Right ventricle myocardium inferior (tissue), 1 donor: ENCODE measurements at places on chromosomes 12 and 14. TPM values are rescaled to one million over a fixed set of nuclear protein-coding genes. Genes with fewer than 3 reads are reported as not detected.
A peak's percentile ranks its signal among the peaks of the same experiment; 100 is the strongest.

DNA sequence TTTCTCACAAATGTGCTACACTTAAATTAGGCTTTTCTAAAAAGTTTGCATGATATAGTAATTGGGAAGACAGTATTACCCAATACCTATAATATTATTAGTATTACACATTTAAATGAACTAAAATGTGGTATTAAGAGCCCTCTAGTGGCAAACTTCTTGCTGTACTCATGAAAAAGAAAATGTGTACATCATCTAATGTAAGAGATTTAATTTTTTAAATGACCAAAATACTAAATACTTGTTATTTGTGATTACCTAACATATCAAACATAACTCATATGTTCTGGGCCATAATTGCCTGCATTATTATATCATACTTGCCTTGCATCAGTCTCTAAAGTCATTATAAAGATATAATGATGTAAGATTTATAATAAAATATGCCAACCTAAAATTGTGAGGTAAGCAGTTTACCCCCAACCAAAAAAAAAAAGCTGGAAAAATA, 64.2 kb downstream of the DNAI7 start:
- DNase-seq: no peak

GRCh38 chr12:48767047-48767446, 21.8 kb downstream of the ADCY6 start:
- DNase-seq: no peak

DNA sequence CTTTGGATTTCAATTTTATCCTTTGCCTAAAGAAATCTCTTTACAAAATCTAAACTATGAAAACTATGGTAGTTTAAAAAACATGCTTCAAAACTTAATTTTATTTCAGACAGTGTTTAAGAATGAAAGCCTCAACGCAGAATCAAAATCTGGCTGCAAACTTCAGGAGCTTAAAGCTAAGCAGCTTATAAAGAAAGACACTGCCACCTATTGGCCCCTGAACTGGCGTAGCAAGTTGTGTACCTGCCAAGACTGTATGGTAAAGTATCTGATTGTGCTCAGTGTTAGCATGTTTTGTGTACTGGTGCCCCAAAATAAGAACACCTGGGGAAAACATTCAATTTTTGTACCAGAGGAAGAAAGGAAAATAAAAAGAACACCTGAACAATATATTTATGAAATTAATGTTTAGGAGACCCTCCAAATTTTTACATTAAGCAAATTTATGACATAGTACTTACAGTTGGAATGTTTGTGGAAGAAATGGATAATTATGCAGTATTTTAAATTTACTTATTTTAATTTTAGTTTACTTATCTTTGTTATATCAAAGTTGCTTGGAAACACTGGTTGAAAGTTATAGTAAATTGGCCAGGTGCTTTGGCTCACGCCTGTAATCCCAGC, 12.2 kb downstream of the UBR7 start:
- no peak for DNase-seq

DNA sequence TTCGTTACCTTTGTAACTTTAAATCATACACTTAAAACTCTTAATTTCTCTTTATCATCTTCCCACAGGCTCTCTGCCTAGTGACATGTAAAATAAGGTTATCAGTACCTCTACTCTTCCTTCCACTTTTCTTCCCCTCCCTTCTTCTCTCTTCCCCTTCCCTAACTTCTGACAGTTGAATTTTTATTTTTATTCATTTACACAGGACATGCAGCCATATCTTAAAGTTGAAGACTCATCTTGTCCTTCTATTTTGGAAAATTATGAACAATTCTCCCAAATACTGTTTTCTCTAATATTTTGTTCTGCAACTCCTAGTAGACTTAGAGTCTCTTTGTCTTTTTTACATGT, 263.9 kb downstream of the FBXL14 start:
- DNase-seq: no peak

DNA sequence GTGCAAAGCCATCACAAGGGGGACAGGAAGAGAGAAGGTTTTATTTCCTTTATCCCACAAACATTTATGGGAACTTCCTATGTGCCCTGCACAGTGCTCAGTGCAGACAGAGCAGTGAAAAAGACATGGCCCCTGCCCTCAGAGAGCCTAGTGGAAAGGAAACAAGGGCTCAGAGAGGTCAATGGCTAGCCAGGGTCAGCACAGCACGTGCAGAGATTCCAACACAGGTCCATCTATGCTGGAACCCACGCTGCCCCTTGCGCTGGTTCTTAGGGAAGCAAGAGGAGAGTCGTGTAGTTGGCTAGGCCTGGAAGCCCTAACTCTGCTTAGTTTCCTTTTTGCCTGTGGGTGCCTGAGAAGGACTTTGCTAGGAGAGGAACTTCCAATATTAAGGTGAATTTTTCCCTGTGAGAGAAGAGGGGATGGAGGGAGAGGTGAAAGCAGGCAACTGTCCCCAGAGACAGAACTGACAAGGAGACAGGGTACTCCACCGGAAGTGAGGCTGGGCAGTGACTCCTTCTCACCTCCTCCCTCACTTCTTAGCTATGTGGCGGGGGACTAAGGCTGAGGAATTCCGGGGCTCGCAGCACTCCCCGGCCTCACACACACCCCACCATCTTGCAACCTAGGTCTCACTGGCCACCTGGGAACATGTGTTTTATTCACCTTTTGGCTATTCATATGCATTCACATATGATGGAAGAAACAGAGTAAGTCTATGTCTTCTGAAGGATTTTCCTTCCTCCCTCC, 12.1 kb upstream of the GPX2 start:
- no peak for DNase-seq

GRCh38 chr12:29733501-29733900, 50.2 kb downstream of the TMTC1 start:
- DNase-seq: no peak

DNA sequence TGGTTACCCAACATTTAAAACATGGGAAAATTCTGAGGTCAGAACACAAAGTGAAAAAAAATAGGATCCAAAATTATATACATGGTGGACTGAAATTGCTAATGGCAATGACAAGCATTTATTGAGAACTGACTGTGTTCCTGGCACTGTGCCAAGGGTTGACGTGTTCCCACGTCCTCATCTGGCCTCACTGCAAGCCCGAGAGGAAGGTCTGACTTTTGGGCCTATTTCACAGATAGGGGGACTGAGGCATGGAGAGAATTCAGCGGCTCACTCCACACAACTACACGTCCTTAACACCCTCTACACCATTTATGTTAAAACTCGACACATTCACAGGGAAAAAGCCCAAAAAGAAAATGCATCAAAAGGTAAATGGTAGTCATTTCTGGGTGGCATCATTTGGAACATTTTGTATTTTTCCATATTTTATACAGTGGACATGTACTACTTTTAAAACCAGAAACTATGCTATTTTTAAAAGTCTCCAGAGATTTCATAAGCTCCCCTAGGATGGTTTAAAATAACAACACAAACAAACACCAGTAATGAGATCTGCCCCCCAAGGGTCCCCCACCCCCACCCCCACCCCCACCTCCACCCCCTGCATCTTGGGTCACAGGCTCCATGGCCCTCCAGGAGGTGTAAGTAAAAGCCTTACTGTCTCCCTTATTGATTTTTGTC, 27.7 kb downstream of the CLMN start:
- peak; percentile 84 for DNase-seq

The ZDHHC22 gene
- not detected for total RNA-seq

DNA sequence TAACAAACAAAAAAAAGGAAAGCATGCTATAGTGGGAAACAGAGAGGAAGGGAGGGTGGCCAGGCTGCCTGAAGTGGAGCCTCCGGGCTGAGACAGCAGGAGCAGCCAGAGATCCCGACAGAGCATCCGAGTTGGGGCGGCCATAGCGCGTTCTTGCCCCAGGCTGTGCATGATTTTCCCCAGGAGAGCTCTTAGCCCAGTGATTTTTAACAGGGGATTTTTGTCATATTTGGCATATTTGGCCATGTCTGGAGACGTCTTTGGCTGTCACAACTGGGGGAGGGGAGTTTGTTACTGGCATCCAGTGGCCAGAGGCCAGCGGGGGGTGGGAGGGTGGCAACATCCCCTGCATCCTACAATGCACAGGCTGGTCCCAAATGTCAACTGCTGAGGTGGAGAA, 23.6 kb downstream of the BDKRB1 start:
- no peak for DNase-seq

GRCh38 chr14:73829526-73830431, 21.9 kb upstream of the PTGR2 start:
- DNase-seq: no peak

The RNASE2 gene
- total RNA-seq: 2.6 TPM

DNA sequence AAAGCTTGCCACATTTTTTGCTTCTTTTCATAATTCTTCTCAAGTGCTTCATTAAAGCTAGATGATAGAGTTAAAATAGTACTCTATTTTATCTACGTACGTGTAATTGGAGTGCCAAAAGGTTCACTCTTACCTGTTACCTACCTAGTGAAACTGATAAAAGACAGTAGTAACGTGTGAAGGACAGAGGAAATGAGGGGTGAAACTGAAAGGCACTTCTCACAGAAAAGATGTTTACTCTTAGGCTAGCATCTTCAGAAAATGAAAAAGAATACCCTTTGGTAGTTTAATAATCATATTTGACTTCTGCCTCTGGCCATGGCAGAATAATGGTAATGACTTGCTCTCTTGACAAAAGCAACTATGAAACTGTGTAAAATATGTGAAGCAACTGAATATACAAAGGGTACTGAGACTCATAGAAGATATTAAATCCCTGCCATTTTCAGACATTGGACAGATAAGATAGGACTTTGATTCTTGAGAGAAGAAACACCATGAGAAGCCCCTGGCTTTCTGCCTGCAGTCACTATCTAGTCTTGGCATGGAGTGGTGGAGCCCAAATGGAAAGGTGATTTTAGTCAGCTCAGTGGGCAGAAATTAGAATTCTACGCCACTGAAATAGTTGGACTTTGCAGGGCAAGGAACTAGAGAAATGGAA, 6.3 kb upstream of the EVL start:
- DNase-seq: no peak

The INSM2 gene
- total RNA-seq: not detected

The TFCP2 gene
- 22.3 TPM for total RNA-seq

GRCh38 chr14:77654001-77654441, 37.6 kb upstream of the SPTLC2 start:
- DNase-seq: peak; percentile 35

GRCh38 chr14:64698903-64699302, 5.3 kb upstream of the PLEKHG3 start:
- DNase-seq: no peak

- no peak for DNase-seq
These were observed 151.7 kb downstream of the RPAP3 start for GRCh38 chr12:47554046-47554653.

The DNAI7 gene
- total RNA-seq: 2.3 TPM

The SOX5 gene
- 3.2 TPM for total RNA-seq

The C12orf54 gene
- total RNA-seq: not detected

GRCh38 chr12:52400906-52401305, 5.2 kb downstream of the KRT82 start:
- DNase-seq: no peak

DNA sequence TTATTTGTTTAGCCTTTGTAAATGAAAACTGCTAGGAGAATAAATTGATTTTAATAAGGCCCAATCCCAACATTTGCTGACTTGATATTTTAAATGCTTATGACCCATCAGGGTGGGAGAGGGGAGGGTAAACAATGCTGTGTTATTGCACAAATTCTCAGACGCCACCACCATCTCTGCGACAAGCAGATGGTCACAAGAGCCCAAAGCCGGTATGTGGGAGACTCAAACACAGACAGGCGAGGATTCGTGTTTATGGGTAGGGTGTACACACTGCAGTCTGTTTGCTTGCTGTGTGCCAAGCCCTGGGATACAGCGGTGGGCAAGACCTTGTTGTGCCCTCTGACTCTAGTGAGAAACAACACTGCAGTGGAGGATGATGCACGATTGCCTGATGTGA, 39.2 kb upstream of the PWP1 start:
- DNase-seq: no peak
